Natural killer cell (primary cell): ENCODE measurements at places on chromosomes 5 and 9. TPM values are rescaled to one million over a fixed set of nuclear protein-coding genes. Genes with fewer than 3 reads are reported as not detected.
A peak's percentile ranks its signal among the peaks of the same experiment; 100 is the strongest.

DNA sequence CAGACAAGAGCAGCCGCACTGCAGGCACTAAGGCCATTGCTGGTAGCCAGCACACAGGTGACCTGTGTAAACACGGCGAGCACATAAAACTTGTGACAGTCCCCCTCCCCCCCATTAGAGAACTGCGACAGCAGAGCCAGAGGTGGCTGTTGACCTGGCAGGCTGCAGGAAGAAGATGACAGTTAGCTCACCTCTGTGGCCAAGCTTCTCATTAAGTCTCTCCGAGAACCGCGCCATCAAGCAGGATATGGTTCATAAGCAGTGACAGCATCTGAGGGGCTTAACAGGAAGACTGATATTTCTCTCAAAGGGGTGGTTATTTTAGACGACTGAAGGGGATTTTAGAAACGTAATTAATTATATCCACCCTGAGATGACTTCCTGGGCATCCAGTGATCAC is 5.2 kb downstream of the SURF4 start:
- peak; percentile 83 for DNase-seq

- DNase-seq = no peak
Measured at GRCh38 chr9:95980262-95981125, 105.0 kb downstream of the ERCC6L2 start.

DNA sequence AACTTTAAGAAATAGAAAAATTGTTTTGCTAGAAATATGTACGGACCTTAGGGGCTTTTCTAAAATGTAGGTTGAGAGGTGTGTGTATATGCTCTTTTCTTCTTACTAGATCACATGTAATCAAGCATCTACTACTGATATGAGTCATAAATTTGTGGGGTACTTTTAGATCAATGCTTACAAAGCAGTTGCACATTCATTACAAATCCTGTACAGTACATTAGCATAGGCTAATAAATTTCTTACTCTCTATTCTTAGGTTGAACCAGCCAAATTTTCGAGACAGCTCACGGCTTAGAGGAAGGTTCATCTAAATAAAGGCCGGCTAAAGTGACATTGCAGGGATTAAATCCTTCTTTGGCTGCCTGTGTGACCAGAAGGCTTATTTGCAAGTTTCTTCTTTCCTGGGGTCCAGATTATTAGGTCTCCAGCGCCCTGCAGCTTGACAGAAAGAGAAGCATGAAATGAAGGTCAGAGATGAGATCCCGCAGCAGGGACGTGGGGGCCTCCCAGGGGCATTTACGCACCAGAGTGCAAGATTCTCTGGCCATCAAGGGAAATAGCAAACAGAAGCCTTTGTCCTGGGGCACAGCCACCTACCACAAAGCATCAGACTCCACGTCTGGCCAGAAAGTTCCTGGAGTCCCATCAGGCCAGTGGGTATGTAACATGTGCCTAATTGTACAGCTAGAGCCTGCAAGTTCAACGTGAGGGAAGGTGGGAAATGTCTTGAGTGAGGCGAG is 53.0 kb downstream of the NIM1K start:
- DNase-seq = no peak

DNA sequence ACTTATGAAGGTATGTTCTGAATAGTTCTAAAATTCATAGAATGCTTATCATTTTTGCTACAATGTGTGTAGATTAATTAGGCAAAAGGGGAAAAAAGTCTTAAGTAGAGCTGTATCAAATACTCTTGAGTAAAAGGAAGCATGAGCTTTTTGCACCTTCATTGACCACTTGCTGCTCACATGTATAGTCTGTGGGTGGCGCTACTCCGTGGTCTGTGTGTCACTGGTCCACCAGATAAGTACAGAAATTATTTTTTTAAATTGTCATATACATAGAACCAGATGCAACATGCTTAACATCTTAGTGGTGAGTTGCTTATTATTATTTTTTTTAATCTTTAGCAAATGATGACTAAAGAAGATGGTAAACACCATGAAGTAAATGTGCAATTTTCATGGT is 130.2 kb downstream of the MAN2A1 start:
- DNase-seq = peak; percentile 18

Gene SHC3
- total RNA-seq = 0.09 TPM

DNA sequence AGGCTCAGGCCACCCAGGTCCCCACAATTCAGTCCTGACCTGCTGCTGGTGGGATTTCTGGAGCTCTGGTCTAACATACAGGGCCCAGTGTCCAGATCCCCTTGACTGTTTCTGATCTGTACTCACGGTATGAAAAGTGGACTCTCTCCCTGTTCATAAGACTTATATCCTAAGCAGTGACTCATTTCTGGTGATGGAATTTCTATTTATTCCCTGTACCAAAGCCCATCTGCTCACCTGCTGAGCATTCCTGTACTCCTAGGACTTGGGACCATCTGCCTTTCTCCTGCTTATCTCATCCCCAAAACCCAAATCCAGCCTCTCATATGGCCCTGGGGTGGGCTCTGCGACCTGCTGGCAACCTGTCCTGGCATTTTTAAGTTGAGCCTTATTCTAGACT is 86.6 kb downstream of the APBA1 start:
- DNase-seq = no peak

- DNase-seq = no peak
Measured at GRCh38 chr5:157197086-157197485, 16.4 kb downstream of the ITK start.

- DNase-seq = no peak
Measured at GRCh38 chr5:32713361-32713769, 2.2 kb downstream of the NPR3 start.

GRCh38 chr9:135531096-135531495 is 9.9 kb downstream of the LCN1 start:
- no peak for DNase-seq
